ENCODE measurements at places on chromosomes 2 and 18.

DNA sequence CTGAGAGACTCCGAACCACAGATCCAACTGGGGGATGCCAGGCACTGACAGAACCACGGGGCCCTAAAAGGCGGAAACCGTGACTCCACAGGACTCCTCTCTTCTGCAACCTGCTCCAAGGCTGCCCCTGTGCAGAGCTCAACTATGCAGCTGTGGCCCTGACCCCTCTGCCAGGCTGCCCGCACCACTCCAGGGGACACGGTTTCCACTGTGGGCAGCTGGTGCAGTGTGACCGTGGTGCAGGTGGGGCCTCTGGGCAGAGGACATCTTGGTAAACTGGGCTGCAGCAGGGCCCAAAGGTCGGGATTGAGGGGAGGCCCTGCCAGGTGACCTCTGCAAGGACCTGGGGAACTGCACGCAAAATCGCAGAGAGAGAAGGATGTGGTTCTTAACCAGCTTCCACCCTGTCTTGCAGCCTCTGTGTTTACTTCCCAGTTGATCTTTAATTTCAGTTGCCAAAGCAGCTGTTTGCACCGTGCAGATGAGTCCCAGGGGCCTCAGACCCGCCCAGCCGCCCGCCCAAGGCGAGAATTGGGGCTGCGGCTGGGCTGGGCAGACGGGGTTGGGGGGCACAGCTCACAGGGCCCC lies 104.6 kb upstream of the CTDP1 start:
- DNase-seq: no peak

GRCh38 chr18:45635893-45636509 lies 20.7 kb downstream of the SLC14A2 start:
- no peak for DNase-seq

DNA sequence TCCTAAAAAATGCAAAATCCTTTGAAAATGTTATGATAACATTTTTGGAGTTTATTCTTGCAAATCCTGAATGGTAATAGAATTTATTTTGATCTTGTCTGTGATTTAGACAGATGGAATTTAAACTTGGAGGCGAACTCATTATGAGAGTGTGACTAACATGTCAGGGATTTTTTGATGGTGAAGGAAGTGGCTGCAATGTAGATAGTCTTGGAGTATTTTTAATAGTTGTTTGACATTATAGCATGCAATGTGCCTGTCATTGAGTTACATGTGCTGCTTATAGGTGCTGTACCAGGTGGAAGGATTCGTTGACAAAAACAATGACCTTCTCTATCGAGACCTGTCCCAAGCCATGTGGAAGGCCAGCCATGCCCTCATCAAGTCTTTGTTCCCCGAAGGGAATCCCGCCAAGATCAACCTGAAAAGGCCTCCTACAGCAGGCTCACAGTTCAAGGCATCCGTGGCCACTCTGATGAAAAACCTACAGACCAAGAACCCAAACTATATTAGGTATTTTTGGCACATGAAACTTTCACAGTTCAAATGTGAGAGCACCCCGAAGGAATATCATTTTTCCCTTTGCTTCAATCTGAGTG lies 141.8 kb downstream of the MYO1B start:
- DNase-seq: no peak

- DNase-seq: no peak
These were observed 8.8 kb downstream of the COPS9 start for GRCh38 chr2:240127191-240127750.

DNA sequence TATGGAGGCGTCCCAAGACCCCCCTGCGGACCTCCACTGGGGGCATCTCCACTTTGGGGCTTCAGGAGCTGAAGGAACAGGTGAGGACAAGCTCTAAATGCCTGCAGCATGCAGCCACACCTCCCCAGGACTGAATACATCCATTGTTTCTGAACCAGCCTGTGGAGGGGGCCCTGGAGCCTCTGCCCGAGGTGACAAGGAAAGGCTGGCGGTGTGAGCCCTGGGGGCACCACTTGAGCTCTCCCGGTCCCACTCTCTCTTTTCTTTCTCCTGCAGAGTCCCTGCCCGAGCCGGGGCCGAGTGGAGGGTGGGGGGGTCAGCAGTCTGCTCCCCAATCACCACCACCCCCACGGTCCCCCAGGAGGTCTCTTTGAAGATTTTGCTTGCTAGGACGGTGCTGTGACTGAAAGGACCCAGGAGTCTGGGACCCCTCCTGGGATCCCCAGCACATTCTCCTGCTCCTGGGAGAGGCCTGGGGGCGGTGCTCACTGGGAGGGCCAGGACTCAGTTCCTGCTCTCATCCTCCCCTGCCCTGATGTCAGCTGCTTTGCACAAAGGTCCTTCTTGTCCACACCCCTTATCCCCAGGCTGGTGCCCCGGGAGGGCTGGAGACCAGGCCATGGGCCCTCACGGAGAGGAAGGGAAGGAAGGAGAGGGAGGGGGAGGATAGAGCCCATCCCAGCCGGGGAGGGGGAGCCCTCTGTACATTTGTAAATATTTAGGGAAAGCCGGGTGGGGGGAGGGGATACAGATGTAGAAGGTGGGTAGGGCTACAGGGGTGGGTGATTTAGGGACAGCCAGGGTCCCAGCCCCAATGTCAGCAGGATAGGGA lies 5.7 kb downstream of the CHPF start:
- no peak for DNase-seq

DNA sequence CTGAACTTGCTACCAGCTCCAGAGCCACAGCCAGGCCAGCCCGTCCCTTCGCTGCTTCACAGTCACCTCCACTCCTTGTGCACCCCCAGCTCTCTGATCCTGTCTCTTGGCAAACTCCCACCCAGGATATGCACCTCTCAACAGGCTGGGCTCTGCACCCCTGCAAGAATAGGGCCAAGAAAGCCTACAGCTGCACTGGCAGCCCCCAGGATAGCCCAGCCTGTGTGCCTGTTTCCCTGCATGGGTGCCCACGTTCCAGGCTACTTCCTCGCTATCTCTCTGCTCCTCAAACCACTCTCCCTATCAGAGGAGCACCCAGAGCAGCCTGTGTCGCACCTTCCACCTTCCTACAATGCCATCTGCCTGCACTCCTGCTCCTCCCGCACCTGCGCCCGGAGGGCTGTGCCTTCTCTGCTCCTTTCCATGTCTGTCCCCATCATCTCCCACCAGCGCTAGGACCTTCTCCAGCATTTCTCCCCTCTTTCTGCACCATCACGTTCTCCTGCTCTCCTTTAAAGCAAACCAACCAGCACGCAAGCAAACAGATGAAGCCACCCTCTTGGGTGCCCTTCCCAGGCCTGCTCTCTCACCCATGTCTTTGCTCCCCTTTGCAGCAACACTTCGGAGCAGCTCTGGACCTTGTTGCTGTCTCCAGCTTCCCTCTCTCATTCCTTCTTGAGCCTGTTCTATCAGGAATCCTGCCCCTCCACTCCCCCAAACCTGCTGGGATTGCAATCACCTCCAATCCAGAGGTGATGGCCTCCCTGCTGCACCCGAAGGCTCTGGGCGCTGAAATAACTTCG lies 313.2 kb upstream of the HS6ST1 start:
- DNase-seq: no peak

DNA sequence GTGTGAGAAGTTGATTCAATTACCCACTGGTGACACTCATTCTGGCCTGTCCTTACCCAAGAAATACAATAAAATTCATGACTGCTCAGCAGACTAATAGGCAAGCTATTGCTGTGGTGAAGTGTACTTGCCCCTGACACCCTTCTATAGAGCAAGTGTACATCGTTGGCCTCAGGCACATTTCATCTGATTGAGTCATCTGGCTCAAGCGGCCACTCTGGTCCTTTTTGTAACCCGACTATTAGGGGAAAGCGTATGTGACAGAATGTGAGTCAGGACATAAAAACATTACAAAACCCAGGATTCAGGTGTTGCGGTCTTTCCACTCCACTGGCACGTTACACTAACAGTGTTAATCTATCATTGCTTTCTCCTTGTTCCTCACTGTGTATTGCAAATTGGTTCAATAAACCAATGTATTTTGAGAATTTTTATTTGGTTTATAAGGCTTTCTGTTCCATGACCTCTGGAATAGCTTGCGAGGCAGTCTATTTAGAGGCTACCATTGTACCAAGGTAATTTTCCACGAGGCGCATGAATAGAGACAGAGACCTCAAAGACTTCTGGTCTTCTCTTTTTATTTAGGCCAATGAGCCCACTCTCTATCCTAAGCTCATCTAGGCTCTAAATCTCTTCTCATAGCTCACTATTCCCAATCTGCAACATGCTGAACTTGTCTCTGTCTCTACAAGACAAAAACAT lies 10.2 kb upstream of the TTC32 start:
- no peak for DNase-seq

GRCh38 chr2:181411105-181411849 lies 45.9 kb upstream of the ITGA4 start:
- peak; percentile 58 for DNase-seq

- DNase-seq: no peak
These were observed 209.7 kb upstream of the PXDN start for GRCh38 chr2:1954061-1954460.

DNA sequence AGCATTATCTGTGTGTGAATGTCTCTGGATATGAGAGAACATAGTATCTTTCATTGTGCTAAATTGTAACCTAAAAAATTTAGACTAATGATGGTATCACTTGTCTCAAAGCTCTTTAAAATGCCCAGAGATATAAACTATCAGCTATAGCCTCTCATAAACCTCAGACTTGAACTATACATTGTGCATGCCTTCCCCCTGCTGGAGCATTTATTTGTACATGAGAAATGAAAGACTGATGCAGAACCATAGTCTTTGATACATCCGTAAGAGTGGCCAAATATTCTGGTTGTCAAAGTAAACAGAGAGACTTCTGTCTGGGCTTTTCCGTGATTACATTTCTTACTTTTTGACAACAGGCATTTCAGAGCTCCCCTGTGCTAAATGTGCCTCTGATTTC lies 71.9 kb upstream of the CCDC68 start:
- DNase-seq: no peak

- DNase-seq: no peak
These were observed 42.3 kb downstream of the DARS1 start for GRCh38 chr2:135942936-135943688.

GRCh38 chr2:235640377-235640776 lies 146.5 kb downstream of the AGAP1 start:
- DNase-seq: peak; percentile 40

GRCh38 chr18:8870528-8870927 lies 165.2 kb downstream of the MTCL1 start:
- no peak for DNase-seq

DNA sequence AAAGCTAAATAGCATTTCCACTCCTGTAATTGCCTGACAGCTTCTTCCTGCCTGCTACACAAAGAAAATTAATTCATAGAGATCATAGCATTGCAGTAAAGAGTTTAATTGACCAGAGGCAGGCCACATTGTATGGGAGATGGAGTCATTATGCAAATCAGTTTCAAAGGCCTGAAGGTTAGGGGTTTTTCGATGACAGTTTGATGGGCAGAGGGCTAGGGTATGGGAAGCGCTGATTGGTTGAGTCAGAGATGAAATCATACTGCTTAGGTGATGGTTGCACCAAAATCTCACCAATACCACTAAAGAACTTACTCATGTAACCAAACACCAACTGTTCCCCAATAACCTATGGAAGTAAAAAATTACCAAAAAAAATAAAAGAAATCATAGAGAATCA lies 599.0 kb downstream of the NUP35 start:
- no peak for DNase-seq

- no peak for DNase-seq
These were observed 127.4 kb downstream of the DPP4 start for GRCh38 chr2:161946489-161947107.

DNA sequence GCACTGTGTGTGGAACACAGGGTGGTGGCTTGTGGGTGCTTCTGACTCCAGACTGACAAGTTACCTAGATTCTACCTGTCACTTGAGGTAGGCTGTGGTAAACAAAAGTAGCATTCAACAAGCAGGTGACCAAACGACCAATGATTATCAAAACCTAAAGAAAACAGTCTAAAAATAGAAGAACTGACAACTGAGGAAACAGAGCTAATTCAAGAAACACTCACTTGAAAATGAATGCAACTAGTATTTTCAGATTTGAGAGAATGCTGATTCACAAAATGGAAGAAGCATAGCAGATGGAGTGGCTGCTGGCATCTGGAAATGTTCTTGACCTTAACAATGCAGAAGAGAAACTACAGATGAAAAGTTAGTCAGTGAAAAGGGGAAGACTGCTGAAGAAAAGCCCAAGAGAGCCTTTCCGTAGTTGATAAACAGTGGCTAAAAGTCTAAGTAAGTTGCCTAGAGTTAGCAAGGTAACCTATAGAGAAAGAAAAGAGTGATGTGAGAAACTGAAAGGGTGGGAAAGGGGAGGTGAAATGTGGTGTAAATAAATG lies 170.4 kb downstream of the NCK2 start:
- no peak for DNase-seq

GRCh38 chr2:46187112-46187618 lies 110.0 kb upstream of the EPAS1 start:
- DNase-seq: no peak

DNA sequence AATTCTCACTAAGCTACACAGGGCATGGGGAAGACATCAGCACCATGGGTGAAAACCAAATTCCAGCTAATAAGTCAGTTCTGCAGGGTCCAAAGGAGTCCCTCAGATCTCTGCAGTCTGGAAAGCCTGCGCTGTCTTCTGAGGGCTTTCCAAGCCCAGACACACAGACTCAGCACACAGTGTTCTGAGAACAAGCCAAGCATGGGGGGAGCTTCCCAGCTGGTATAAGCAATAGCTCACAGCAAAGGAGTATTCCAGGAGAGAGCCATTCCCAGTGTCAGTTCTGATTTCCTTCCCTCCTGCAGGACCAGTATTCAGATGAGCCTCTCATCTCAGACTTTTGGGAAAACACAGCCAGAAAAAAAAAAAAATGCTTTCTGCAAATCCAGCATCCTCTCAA lies 370.8 kb downstream of the TNS1 start:
- DNase-seq: no peak

GRCh38 chr2:235358981-235359471 lies 134.8 kb upstream of the AGAP1 start:
- DNase-seq: no peak

DNA sequence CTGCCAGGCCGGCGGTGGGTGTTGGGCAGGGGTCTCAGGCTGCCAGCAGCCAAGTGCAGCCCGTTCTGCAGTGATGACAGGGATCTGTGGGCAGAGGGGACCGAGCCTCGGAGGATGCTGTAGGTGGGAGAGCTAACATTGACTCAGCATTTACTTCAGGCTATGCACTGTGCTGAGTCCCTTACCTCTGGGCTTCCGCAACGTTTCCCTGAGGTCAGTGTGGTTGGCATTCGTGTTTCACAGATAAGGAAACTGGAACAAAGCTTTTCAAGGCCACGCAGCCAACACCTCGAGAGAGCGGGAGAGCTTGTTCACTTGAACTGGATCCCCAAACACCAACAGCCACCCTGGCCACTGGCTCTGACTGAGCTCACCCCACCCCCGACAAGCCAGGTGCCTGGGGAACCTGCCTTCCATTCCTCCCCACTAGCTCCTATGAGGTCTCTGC lies 839 bp upstream of the GPR148 start:
- DNase-seq: no peak

- DNase-seq: no peak
These were observed 15.0 kb upstream of the ELOA2 start for GRCh38 chr18:47050468-47050867.
